ENCODE measurements at places on chromosomes 12 and 14.

- no peak for DNase-seq
These were observed 4.9 kb upstream of the DCAF4 start for GRCh38 chr14:72921396-72921795.

- DNase-seq = no peak
These were observed 185.3 kb upstream of the FBXO33 start for GRCh38 chr14:39617537-39617936.

GRCh38 chr14:71365361-71365760 is 458.1 kb downstream of the PCNX1 start:
- no peak for DNase-seq

DNA sequence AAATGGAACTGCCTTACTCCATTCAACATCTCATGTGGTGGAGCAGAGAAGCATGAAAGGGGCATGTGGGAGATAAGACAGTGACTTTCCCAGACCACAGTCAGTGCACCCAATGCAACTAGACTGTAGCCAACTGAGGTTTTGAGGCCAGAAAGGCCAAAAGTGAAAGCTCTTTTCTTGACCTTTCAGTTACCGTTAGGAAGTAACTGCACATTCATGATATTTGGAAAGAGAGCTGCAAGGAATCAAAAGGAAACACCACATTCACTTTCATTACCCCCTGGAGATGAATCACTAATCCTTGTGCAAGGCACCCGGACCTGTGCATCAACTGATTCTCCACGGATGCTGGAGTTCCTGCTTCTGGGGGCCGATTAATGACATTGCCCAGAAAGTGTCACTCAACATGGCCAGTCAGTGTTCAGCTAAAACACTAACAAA is 72.9 kb upstream of the ELK3 start:
- DNase-seq = no peak

DNA sequence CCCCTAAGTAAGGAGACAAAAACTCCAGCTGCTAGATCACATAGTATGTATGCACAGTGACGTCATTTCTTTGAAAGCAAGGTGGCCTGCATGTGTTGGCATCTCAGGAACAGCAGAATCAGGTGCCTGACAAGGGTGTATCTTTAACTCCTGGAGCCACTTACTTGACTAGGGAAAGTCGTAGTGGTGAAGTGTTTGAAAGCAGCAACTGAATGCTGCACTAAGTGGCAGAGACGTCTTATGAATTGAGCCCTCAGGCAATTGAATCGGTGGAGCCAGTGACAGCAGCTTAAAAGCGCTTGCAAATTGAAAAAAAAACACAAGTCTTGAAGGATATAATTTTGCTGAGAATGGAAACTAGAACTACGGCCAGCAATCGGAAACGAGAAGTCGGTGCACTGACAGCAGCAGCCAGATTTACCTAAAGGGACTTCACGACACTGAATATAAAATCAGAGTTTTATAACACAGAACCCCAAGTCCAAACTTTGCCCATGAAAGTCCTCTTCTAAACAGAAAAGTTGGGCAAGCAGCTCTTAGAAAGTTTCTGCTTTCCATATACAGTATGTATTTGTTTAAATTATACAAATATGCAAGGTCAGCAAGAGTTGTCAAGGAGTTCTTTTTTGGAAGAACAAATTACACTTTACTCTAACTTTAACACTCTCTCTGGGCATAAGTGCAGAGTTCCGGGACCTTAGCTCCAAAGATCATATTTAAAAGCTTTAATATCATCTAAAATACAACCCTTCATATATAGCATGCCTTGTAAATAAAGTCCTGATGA is 1.1 kb downstream of the IGF1 start:
- no peak for DNase-seq

GRCh38 chr14:24289649-24290280 is 9.8 kb downstream of the DHRS1 start:
- DNase-seq = no peak

GRCh38 chr12:76883151-76883550 is 4.3 kb upstream of the CSRP2 start:
- no peak for DNase-seq

DNA sequence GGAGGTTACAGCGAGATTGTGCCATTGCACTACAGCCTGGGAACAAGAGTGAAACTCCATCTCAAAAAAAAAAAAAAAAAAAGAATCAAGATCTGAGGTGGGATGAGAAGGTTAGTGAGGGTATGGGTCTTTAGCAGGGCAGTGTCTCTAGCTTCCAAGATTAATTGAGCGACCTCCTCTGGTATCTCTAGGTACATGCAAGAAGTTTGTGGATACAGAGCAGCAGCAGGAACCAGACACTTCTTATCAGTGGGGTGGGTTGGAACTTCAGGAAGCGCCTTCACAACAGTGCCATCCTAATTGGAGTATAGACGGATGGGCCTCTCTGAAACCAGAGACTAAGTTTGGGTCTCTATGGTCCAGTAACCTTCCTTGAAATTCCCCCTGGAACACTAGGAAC is 51.9 kb upstream of the CISTR start:
- no peak for DNase-seq

Data from NCI-H2171 treated with DMSO at 0.1 percent for 48 hours (cell line).